Body of pancreas (tissue), 4 donors: ENCODE measurements at places on chromosomes 3 and 15. TPM values are rescaled to one million over a fixed set of nuclear protein-coding genes. Genes with fewer than 3 reads are reported as not detected.

GRCh38 chr3:53075743-53076140, 29.9 kb upstream of the SFMBT1 start:
- no peak overlapping the region for H3K4me3 ChIP-seq
- peaks cover 12% of the 10 kb centered on the region for H3K4me1 ChIP-seq
- no peak for DNase-seq
- no peaks in the 10 kb centered on the region for H3K36me3 ChIP-seq

GHSR gene
- 3.6 TPM for total RNA-seq

ROPN1 gene
- total RNA-seq: not detected

DNA sequence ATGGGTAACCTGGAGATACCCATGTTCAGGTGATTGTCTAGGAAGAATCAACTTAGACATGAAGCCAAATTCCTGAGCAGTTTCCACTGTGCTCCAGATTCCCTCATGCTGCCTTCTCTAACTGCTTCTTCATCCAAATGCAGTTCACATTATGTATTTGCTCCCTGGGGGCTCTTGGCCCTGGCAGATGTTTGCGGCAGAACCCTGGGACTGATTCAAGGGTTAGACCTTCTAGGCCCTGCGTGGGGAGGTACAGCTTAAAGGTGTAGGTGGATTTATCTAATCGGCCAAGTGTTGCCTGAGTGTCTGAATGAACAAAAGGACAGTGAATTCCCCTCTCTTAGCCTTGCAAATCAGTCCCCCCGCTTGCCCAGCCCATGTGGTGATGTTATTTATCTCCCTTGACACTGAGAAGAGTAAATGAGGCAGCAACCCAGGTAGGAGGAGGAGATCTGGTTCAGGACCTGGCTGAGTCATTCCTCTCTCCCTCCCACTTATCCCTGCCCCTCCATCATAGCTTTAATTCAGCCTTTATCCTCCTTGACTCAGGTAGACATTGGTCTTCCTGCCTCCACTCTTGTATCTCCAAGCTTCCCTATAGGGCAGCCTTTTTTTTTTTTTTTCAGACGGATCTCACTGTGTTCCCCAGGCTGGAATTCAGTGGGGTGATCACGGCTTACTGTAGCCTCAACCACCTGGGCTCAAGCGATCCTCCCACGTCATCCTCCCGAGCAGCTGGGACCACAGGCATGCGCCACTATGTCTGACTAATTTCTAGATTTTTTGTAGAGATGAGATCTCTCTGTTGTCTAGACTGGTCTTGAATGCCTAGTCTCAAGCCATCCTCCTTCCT, 54.8 kb downstream of the MAGEF1 start:
- no peaks in the 10 kb centered on the region for H3K4me1 ChIP-seq
- no peak overlapping the region for H3K27ac ChIP-seq
- H3K27me3 ChIP-seq: no peaks in the 10 kb centered on the region
- no peaks in the 10 kb centered on the region for H3K36me3 ChIP-seq

NOX5 gene
- 0.26 TPM for total RNA-seq

- H3K36me3 ChIP-seq: no peaks in the 10 kb centered on the region
- no peak overlapping the region for H3K4me3 ChIP-seq
- H3K27me3 ChIP-seq: no peaks in the 10 kb centered on the region
- DNase-seq: no peak
- no peak overlapping the region for H3K27ac ChIP-seq
These were observed 67.4 kb upstream of the LARS2 start for GRCh38 chr3:45320986-45321385.

- no peaks in the 10 kb centered on the region for H3K36me3 ChIP-seq
- no peak overlapping the region for H3K27ac ChIP-seq
- H3K4me3 ChIP-seq: no peak overlapping the region
- H3K4me1 ChIP-seq: peaks cover 88% of the 10 kb centered on the region
These were observed 926 bp upstream of the SKOR1 start for GRCh38 chr15:67824197-67824968.

ITIH1 gene
- total RNA-seq: 4.4 TPM

DNA sequence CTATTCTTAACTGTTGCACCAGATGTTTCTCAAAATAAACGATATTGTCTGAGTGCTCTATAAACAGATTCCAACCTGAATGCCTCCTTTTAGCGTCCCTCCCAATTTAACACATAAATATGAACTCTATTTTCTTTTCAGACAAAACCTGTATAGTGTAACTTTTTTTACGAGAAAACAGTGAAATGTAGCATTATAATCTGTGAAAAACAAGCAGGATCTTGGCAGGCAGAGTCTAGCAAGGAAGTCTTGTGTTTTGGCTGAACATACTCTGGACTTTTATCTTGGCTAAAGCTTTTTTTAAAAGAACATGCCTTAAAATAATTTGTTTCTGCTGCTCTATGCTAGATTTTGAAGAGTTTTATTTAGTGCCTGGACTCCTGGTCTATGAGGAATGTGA, 150.5 kb downstream of the ROBO2 start:
- no peak overlapping the region for H3K4me3 ChIP-seq
- no peaks in the 10 kb centered on the region for H3K27me3 ChIP-seq
- no peaks in the 10 kb centered on the region for H3K4me1 ChIP-seq
- no peaks in the 10 kb centered on the region for H3K36me3 ChIP-seq

DNA sequence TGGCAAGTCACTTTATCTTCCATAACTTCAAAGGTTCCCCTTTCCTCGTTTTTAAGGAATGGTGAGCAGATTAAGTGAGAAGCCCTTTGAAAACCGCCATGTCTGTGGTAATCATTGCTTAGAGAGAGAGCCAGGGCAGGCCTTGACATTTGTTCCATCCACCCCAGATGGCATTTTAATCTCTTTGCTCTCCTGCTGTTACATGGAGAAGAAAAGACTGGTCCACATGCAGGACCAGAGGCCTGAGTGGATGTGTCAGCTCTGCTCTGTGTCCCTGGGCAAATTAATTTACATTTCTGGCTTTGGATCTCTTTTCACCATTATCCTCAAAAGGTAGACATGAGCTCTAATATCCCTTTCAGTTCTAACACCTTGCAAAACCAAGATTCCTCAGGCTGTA, 157.3 kb upstream of the LPP start:
- H3K27ac ChIP-seq: no peak overlapping the region
- H3K27me3 ChIP-seq: no peaks in the 10 kb centered on the region
- DNase-seq: no peak
- no peaks in the 10 kb centered on the region for H3K36me3 ChIP-seq
- H3K4me1 ChIP-seq: peaks cover 28% of the 10 kb centered on the region

- no peak for DNase-seq
- H3K4me3 ChIP-seq: no peak overlapping the region
- no peaks in the 10 kb centered on the region for H3K4me1 ChIP-seq
- H3K27me3 ChIP-seq: no peaks in the 10 kb centered on the region
These were observed 433.6 kb upstream of the DPH6 start for GRCh38 chr15:35979608-35980007.

DNA sequence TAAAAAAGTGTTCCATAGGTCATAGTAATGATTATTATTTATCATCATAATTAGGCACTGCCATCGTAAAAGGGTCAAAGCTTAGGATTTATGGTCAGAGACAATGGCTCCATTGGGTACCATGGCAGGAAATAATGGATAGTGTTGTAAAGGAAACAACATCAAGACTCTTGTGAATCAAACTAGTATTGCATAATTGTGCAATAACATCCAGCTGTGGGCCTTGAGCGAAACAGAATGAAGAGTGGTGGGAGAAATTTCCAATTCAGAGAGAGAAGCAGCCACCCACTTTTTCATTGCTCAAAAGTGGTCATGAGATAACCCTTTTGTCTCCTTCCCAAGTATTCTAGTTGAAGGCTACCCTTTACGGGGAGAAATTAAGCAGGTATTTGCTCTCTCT, 61.7 kb downstream of the ALDH1A2 start:
- no peaks in the 10 kb centered on the region for H3K4me1 ChIP-seq
- no peak overlapping the region for H3K4me3 ChIP-seq
- H3K36me3 ChIP-seq: no peaks in the 10 kb centered on the region
- H3K27ac ChIP-seq: no peak overlapping the region

CXCR6 gene
- total RNA-seq: 2.9 TPM

ALDH1L1 gene
- 65.3 TPM for total RNA-seq

DNA sequence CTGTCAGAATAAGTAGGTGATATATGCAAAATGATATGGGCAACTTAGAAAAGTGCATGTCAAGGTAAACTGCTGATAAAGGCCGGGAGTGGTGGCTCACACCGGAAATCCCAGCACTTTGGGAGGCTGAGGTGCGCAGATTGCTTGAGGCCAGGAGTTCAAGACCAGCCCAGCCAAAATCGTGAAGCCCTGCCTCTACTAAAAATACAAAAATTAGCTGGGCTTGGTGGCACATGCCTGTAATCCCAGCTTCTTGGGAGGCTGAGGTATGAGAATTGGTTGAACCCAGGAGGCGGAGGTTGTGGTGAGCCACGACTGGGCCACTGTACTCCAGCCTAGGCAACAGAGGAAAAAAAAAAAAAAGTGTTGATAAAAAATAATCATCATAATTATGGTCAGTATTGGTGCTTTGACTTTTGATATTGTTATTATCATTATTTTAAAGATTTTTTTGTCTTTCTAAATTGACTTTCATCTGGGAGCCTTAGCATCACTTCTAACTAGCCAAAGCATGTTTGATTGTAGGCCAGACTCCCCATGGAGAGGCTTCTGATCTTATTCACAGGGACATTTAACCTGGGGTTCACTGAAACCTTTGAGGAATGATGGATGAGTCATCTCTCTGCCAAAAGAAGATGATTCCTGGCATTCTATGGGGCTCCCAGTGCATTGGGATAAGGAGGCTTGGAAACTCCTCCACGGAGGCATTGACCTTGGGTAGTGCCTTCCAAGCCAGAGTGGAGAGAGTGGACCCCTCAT, 5.6 kb downstream of the ZBTB38 start:
- H3K4me1 ChIP-seq: peaks cover 11% of the 10 kb centered on the region
- no peaks in the 10 kb centered on the region for H3K36me3 ChIP-seq
- no peak overlapping the region for H3K27ac ChIP-seq
- no peaks in the 10 kb centered on the region for H3K27me3 ChIP-seq

IFRD2 gene
- total RNA-seq: 103 TPM

DNA sequence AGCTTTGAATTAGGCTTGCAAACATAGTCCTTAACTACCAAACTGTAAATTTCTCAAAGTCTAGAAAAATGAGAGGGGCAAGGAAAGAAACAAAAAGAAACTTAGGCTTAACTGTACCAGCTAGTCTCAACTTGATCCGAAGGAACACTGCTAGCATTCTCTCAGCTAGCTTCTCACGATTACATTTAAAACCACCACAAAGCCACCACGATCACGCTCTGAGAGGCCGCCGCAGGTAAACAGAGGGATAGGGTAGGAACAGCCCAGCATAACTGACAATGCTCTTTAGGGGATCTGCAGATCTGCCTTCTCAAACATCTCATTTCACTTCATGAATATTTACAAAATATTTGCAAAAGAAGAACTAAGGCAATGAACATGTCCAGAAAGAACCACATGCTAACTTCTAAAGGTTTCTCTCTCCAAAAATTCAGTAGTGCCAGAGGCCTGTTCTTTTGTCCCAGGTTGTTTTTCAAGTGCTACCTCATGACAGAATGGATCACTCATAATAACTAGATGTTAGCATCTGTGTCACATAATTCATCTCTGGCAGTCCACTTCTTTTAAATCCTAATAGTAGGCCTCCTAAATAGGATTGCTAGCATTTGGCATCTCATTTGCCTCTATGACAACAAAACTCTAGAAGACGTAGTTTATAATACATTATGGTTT, 18.9 kb downstream of the VGLL4 start:
- H3K4me3 ChIP-seq: no peak overlapping the region
- no peaks in the 10 kb centered on the region for H3K27me3 ChIP-seq
- H3K27ac ChIP-seq: no peak overlapping the region
- H3K4me1 ChIP-seq: peaks cover 42% of the 10 kb centered on the region

- no peaks in the 10 kb centered on the region for H3K4me1 ChIP-seq
- no peaks in the 10 kb centered on the region for H3K36me3 ChIP-seq
- no peak overlapping the region for H3K27ac ChIP-seq
- no peak for DNase-seq
- H3K4me3 ChIP-seq: no peak overlapping the region
- H3K27me3 ChIP-seq: no peaks in the 10 kb centered on the region
These were observed 38.1 kb downstream of the PLSCR2 start for GRCh38 chr3:146431240-146431639.

DNA sequence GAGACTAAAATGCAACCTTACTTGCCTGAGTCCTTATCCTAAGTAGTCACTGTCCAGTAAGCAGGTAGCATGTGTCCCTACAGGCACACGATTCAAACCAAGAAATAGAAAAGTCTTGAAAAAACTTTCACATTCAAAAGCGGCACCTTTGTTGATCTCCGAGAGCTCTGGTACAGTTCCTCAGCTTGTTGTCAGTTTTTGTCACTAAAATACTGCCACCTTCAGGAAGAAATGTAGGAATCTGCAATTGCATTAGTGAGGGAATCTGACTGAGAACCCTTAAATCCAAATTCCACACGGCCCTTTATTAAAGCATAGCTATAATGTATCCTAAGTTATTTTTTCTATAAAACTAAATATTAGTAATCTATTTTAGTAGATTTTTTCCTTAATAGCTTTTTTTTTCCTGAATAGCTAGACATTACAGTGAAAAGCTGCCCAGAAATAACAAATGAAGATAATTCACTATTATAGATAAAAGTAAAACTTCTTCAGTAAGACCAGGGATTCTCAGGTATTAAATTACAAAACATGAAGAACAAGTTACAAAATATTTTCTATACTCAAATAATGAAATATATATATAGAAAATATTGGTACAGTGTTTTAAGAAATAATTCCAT, 44.0 kb downstream of the CCDC54 start:
- no peaks in the 10 kb centered on the region for H3K4me1 ChIP-seq
- no peaks in the 10 kb centered on the region for H3K36me3 ChIP-seq
- no peak overlapping the region for H3K4me3 ChIP-seq
- H3K27me3 ChIP-seq: no peaks in the 10 kb centered on the region

- no peaks in the 10 kb centered on the region for H3K36me3 ChIP-seq
- H3K4me1 ChIP-seq: peaks cover 3% of the 10 kb centered on the region
- no peak overlapping the region for H3K27ac ChIP-seq
- DNase-seq: no peak
- no peaks in the 10 kb centered on the region for H3K27me3 ChIP-seq
- H3K4me3 ChIP-seq: no peak overlapping the region
These were observed 219.0 kb downstream of the VGLL3 start for GRCh38 chr3:86771741-86772512.

DNA sequence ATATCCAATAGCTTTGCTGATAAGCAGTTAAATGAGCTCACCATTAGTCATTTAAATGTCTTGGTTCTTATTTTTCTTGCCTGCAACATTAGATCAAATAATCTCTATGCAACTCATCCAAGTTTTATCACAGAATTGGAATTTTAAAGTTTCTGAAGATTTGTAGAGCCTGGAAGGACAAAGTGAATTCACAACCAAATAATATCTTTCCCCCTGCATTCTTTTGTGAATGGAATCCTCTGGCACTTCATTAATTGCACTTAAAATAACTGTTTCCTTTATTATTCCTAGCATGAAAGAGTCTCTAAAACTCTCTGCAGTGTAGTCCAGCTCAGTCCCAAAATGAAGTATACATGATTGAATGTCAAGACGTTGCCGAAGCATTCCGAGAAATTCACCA, 345.6 kb upstream of the TGFBR2 start:
- H3K27me3 ChIP-seq: no peaks in the 10 kb centered on the region
- no peak overlapping the region for H3K4me3 ChIP-seq
- no peaks in the 10 kb centered on the region for H3K36me3 ChIP-seq
- H3K4me1 ChIP-seq: no peaks in the 10 kb centered on the region
- no peak for DNase-seq
- H3K27ac ChIP-seq: no peak overlapping the region
